Aorta (tissue), 5 donors: ENCODE measurements at places on chromosomes 5 and 9.
A peak's percentile ranks its signal among the peaks of the same experiment; 100 is the strongest.

DNA sequence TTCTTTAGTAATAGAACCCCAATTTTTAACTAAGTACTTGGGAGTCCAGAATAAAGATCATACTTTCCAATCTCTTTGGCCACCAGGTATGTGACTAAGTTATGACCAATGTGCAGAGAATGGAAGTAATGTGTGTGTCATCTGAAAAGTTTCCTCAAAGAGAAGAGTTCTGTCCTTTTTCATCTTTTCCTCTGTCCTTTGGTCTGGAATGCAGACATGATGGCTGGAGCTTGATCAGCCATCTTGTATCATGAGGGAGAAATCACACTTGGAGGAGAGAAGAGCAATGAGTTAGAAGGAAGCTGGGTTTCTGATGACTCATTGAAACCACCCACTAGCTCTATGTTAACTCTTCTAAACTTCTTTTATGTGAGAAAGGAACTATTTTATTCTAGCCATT is 5.5 kb upstream of the CPEB4 start:
- H3K4me3 ChIP-seq: no peak overlapping the region
- H3K4me1 ChIP-seq: no peaks in the 10 kb centered on the region
- DNase-seq: no peak
- H3K27ac ChIP-seq: no peak overlapping the region
- H3K27me3 ChIP-seq: no peaks in the 10 kb centered on the region

DNA sequence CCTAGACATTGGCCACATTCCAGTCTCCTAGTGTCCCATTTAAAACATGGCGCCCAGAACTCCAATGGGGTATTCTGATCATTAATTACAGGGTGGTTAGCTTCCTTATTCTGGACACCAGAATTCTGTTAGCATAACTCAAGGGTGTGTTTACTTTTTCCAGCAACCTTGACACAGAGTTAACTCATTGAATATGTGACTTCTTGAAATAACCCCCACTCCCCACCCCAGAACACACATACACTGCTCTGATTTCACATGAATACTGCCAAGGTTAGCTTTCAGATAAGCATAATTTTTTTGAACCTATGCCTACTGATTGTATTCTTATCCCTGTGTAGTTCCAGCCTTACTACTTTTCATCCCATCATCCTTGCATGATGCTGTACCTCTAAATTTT is 151.1 kb downstream of the SMARCA2 start:
- no peak overlapping the region for H3K27ac ChIP-seq
- DNase-seq: no peak
- H3K36me3 ChIP-seq: peaks cover 3% of the 10 kb centered on the region
- H3K4me3 ChIP-seq: no peak overlapping the region

GRCh38 chr5:112227911-112228631 is 191.0 kb downstream of the EPB41L4A start:
- no peak for DNase-seq
- peaks cover 2% of the 10 kb centered on the region for H3K4me1 ChIP-seq
- peak overlapping the region; percentile 44 for H3K27ac ChIP-seq
- no peaks in the 10 kb centered on the region for H3K27me3 ChIP-seq

DNA sequence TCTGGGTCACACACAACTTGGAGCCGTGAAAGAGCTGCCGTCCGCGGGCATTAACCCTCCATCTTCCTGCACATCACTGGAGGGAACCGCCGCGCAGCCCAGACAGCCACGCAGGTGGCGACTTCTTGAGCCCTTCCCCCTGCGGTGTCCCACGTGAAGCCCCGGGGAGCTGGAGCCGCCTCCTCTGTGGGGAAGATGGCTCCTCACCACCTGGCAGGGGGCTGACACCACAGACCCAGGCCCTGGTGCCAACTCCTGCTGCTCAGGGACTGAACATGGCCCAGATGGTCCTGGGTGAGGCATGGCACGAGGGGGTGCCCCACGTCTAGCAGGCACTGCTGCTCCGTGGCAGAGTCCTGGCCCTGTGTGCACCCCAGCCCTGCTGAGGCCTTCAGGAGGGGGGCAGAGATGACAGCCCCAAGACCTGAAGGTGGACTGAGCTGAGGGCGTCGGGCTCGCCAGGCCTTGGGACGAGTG is 38.9 kb downstream of the NDUFS6 start:
- H3K27ac ChIP-seq: no peak overlapping the region
- no peaks in the 10 kb centered on the region for H3K36me3 ChIP-seq
- no peak overlapping the region for H3K4me3 ChIP-seq
- no peaks in the 10 kb centered on the region for H3K4me1 ChIP-seq
